ENCODE measurements at places on chromosomes 11 and 22.

GRCh38 chr11:100709233-100709957, 22.3 kb downstream of the ARHGAP42 start:
- DNase-seq: peak; percentile 50

GRCh38 chr11:130487924-130488815, 39.7 kb downstream of the ADAMTS15 start:
- DNase-seq: no peak

- no peak for DNase-seq
These were observed 37.9 kb downstream of the ALG9 start for GRCh38 chr11:111833524-111833923.

DNA sequence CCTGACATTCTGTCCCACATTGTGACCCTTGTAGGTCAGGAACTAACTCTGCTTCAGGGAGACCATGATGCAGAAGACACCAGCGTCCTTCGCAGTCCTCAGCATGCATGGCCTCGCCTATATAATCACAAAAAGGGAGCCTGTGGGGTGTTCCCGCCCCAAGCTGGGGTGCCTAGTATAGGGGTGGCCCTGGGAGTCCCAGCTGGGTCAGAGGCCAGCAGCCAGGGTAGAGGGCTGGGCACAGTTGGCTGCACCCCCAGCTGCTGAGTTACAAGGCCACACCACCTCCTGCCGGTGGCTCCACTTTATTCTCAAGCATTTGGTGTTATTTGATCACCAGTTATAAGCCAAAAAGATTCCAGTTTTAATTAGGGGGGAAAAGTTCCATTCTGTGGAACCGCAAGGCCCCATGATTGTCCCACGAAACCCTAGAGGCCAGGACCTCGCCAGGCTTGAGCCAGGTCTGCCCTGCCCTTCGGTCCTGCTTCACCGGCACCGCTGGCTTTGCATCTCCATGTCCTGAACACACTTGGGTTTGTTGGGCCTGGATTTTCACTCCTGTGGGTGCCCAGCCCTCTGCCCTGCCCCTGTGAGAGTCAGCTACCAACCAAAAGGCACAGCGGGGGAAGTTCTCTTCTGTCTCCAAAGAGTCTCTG, 15.0 kb upstream of the GNB1L start:
- DNase-seq: no peak

GRCh38 chr11:47186700-47187695, 764 bp upstream of the PACSIN3 start:
- DNase-seq: no peak

DNA sequence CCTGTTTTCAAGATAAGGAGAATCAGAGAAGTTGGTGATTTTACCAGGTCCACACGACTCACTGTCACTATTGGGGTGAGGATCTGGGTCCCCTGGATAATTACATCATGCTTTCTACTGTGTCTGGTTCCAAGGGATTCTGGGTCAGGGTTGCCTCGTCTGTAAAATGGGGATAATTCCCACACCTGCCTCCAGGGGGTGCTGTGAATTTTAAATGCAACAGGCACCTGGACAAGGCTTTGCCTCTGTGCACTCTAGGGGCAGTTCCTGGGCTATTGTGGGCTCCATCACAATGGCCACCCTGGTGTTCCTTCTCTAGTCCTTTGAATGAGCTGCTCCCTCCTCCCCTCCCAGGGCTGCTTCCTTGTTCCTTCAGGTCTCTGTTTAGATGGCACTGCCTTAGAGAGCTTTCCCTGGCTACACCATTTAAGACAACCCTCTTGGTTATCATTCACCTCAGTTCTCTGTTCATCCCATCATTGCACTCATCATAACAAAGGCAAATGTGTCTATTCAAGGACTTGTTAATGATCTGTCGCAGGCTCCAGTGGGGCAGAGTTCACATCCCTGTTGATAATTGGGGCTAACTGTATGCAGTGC, 178.6 kb downstream of the MIAT start:
- DNase-seq: no peak

GRCh38 chr11:31655483-31655882, 145.9 kb downstream of the ELP4 start:
- DNase-seq: peak; percentile 48

DNA sequence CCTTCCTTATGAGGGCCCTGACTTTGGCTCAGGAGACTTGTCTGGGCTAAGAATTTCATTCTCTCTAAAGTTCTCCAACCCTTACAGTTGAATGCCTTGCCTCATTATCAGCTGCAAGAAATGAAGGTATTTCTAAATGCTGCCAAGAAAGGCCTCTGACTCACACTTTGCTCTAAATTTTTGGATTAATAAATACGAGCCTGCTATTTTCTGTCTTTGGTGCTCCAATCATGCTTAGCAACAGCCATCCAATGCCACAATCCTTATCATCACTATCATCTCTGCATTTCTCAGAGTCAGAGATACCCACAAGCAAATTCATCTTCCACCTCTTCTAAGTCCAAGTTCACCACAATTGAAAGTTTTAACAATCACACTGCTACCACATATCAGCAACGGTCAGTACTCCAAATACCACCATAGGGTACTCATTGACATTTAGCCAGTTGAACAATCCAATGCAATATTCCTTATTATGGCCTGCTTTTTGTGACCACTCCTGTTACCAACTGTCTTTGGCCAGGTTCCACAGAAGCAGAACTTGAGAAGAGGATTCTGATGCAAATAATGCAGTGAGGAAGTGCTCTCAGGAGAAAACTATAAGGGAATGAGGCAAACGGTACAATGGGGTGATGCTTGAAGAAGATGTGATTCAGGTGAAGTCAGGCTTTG, 5.7 kb downstream of the PATE2 start:
- peak; percentile 7 for DNase-seq

- DNase-seq: no peak
These were observed 1.1 kb upstream of the PPFIBP2 start for GRCh38 chr11:7512525-7513233.

Data from fibroblast of skin of left biceps (primary cell).